Colonic mucosa (tissue), 4 donors: ENCODE measurements at places on chromosomes 2 and 18.

- DNase-seq = no peak
Measured at GRCh38 chr2:23469142-23469540, 84.2 kb downstream of the KLHL29 start.

- DNase-seq = no peak
Measured at GRCh38 chr2:138531913-138532312, 30.3 kb downstream of the SPOPL start.

GRCh38 chr2:40824278-40824677 is 372.4 kb upstream of the SLC8A1 start:
- DNase-seq = no peak

GRCh38 chr18:32353257-32353656 is 117.4 kb downstream of the GAREM1 start:
- no peak for DNase-seq

DNA sequence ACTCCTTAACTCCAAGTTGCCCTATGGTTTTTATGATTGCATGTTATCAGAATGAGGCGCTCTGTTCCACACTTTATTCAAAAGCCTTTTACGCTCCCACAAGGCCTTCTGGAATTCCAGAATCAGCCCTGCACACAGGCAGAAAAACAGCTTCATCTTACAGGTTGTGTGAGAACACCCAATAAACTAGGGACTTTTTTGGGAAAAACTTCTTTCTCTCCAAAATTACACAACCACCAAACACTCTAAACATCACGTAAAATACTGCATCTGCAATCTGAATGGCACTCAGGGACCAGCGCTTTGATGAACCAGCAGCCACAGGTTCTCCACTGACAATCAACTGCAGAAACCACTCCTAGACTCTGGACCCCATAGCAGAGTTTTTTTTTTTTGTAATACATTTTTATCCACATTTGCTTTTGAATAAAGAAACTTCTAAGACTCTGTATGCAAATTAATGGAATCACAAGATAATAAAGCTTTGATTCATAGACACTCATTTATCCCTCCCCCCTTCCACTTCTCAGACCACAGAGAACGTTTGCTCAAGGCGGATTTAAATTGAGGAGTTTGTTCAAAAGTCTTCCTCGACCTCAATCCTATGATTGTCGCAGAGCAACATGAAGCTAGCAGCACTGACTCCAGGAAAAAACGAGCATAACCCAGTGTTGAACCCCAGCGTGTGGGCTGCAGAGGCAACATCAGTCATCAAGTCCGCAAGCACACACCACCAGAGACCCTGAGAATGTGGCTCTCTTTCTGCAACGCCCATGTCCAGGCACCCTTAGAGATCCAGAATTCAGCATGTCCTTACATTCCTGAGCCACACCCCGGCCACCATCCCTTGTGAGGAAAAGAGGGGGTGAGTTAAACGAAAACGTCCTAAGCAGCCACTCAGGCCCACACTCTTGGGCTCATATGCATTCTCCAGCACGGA is 116.5 kb downstream of the MBP start:
- DNase-seq = no peak

- DNase-seq = peak; percentile 45
Measured at GRCh38 chr18:70280007-70280925, 8.6 kb upstream of the SOCS6 start.

- peak; percentile 35 for DNase-seq
Measured at GRCh38 chr18:10482985-10483949, 28.8 kb downstream of the APCDD1 start.

DNA sequence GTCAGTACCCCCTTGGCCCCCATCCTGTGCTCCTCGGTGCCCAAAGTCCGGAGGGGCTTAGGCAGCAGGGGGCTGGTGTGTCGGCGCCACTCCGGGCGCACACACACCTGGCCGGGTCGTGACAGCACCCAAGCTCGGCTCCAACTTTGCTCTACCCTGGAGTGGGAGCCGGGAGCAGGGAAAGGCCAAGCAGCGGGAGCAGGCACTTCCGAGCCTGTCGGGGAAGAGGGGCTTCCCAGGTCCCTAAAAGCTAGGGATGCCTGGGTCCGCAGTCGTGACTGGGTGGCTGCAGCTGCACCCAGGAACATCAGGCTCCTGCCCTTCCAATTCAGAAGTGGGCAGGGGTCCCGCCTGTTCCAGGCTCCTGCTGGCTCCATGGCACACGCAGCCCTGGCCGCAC is 48.4 kb downstream of the PAPOLG start:
- DNase-seq = no peak

DNA sequence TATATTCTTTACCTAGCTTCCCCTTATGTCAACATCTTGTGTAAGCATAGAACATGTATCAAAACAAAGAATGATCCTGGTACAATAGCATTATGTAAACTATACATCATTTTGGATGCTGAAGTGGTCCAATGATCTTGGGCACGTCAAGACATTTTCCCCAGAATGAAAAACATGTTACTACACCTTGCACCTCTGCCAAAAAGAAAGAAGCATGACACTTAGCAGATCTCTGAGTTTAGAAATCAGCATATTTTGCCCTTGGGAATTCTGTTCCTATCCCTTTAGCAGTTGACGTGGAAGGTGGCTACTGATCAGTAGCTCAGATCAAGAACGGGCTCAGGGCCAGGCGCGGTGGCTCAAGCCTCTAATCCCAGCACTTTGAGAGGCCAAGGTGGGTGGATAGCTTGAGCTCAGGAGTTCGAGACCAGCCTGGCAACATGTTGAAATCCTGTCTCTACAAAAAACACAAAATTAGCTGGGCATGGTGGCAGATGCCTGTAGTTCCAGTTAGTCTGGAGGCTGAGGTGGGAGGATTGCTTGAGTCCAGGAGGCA is 1.7 kb upstream of the LCLAT1 start:
- no peak for DNase-seq

GRCh38 chr2:170095380-170095779 is 82.6 kb upstream of the MYO3B start:
- no peak for DNase-seq

- no peak for DNase-seq
Measured at GRCh38 chr2:98769784-98770183, 38.9 kb upstream of the MGAT4A start.

DNA sequence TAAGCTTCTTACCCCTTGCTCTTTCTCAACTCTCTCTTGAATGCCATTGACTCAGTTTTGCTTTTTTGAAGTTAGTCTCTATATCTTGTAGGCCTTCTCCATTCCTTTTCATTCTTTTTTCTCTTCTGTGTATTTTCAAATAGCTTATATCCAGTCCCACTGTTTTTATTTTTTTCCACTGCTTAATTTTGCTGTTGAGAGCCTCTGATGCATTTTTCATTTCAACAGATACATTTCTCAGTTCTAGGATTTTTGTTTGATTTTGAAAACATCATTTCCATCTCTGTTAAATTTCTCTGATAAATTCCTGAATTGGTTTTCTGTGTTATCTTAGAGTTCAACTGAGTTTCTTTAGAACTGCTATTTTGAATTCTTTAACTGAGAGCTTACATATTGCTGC is 45.9 kb downstream of the MIB1 start:
- no peak for DNase-seq

GRCh38 chr2:123816928-123817327 is 208.2 kb upstream of the CNTNAP5 start:
- DNase-seq = no peak

- DNase-seq = no peak
Measured at GRCh38 chr2:221241072-221241471, 331.0 kb downstream of the EPHA4 start.

GRCh38 chr2:30374380-30374779 is 72.7 kb upstream of the LCLAT1 start:
- DNase-seq = no peak

DNA sequence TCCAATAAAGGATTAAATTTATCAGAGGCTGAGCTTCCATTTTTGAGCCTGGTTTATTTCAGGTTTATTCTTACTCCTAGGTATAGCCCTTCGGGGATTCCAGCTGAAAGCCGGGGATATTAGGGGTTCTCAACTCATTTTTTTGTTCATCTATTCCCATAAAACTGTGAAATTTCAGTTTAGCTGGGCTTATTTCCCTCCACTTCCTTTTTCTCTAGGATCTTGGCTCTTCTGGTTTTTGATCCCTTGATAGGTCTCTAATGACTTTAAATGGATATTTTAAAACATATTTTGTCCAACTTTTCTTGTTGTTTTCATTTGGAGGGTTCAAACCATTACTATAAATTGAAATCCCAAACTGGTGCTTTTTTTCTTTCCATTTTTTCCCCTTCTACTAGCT is 23.6 kb upstream of the ZNF512 start:
- DNase-seq = no peak

DNA sequence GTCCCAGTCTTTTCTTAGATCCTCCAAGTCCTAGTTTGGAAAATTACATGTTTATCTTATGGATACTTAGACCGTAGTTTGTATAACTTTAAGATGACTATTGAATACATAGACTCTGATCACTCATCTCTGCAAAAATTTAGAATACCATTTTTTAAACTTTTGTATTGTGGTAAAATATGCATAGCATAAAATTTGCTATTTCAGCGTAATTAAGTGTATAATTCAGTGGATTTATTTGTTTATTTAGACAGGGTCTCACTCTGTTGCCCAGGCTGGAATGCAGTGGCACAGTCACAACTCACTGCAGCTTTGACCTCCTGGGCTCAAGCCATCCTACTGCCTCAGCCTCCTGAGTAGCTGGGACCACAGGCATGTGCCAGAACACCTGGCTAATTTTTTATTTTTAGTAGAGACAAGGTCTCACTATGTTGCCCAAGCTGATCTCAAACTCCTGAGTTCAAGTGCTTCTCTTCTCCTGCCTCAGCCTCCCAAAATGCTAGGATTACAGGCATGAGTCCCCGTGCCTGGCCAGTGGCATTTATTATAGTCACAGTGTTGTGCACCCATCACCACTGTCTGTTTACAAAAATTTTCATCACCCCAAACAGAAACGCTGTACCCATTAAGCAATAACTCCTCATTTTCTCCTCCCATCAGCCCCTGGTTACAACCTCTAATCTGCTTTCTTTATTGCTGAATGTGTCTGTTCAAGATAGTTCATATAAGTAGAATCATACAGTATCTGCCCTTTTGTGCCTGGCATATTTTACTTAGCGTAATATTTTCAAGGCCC is 90.0 kb downstream of the MAP3K20 start:
- DNase-seq = no peak

GRCh38 chr2:29196792-29197788 is 81.9 kb downstream of the CLIP4 start:
- peak; percentile 74 for DNase-seq

- no peak for DNase-seq
Measured at GRCh38 chr2:207275779-207276178, 110.0 kb upstream of the KLF7 start.

DNA sequence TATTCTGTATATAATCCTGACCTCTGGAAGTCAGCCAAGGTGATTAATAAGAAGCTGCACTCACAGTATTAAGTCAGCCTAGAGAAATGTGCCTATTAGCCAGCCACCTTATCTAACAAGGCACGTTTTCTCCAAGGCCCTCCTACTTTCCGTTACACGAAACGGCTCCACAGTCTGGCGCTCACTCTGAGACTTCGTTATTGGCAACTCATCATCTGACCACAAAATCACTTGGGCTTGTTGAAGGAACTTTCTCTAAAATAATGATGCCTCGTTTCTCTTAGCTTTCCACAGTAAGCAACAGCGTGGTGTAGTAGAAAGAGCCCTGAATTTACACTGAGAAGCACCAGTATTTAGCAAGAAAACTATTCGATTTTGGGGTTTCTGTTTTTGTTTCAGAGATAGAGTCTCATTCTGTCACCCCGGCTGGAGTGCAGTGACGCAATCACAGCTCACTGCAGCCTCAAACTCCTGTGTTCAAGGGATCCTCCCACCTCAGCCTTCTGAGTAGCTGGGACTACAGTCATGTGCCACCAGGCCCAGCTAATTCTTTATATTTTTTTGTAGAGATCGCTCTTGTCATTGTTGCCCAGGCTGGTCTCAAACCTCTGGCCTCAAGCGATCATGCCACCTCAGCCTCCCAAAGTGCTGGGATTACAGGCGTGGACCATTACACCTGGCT is 53.6 kb upstream of the SLC14A1 start:
- DNase-seq = no peak

GRCh38 chr2:151523850-151524249 is 114.1 kb downstream of the RIF1 start:
- DNase-seq = no peak

DNA sequence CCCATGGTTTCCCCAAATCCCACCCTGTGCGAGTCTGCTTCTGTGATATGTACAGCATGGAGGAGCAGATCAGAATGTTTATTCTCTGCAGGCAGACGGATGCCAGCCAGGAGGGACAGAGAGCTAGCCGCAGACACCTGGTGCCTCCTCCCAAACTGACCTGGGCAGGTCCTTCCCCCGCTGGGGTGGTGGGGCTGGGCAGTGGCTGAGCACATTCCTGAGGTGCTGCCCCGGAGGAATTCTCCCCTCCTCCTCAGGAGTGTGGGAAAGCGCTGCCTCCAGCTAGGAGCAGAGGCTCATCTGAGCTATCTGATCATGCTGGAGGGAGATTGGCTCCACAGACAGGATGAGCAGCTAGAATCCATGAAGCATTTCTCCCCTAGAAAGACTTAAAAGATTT is 21.7 kb downstream of the C2orf92 start:
- DNase-seq = no peak

DNA sequence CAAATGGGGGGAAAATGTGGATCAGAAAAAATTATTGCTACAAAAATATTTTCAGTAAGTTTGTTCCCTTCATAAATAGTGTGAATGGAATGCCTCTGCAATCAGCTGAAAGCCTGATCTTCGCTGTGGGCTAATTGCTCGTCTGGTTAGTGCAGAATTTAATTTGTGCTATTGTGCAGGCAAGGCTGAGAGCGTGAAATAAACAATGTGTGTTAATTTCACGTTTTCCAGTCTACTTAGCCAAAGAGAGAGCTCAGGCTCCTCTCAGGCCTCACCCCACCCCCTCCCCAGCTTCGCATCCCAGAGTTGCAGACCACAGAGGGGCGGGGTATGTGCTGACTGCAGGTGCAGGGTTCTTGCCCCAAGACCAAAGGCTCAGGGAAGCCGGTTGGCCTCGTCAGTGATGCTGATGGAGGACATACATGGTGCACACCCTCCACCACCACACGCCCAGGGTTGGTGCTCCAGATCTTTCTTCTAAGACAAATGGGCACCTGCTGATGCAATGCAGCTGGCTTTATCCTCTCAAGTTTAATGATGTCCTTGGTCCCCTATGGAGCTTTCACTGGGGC is 302.6 kb upstream of the SLC14A2 start:
- no peak for DNase-seq
